ENCODE measurements at places on chromosomes 5 and 9. TPM values are rescaled to one million over a fixed set of nuclear protein-coding genes. Genes with fewer than 3 reads are reported as not detected.

LCN12 gene
- 0.36 TPM for total RNA-seq

SLC27A4 gene
- total RNA-seq, result 20.1 TPM

FRMPD1 gene
- 3.1 TPM for total RNA-seq

CCL28 gene
- 0.18 TPM for total RNA-seq

GRCh38 chr5:1763548-1763911 lies 36.1 kb downstream of the MRPL36 start:
- DNase-seq, result peak; percentile 14

- DNase-seq, result no peak
Observed at GRCh38 chr5:123364441-123365155, 58.6 kb downstream of the CEP120 start.

- DNase-seq, result no peak
Observed at GRCh38 chr5:88881571-88881971, 1.4 kb downstream of the MEF2C start.

DNA sequence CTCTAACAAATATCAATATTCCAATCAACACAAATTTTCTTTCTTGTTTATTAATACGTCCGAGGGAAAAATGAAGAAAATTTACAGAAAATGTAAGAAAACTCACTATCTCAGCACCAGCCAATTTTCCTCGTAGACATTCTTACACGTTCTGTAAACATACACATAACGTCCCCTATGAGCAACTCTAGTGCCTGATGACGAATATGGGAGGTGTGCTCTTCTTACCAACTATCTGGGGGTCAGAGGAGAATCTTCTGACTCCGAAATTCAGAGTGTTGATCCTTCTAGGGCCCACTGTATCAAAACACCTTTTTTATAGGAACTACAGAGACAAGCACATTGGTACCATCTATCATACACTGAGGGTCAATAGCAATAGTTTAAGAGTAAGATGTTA lies 198.7 kb downstream of the GAPVD1 start:
- no peak for DNase-seq

- DNase-seq, result no peak
Observed at GRCh38 chr5:103066326-103066725, 53.6 kb downstream of the GIN1 start.

DNA sequence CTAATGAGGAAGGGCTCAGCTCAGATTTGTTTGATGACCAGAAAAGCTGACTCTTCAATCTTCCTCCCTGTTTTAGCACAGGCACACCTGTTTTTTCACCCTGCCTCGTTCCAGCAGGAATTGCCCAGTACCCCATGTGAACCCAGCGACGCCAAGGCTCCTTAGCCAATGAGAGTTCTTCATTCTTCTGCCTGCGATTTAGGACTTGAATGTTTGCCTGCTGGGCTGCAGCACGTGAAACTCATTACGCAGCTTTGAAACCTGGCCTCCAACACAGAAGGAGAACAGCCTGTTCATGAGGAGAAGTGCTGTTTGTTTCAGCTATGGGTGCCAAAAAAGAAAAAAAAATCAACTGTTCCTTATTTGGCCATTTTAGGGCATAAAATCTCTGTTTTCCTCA lies 315.5 kb downstream of the TRPM3 start:
- DNase-seq, result peak; percentile 53

DNA sequence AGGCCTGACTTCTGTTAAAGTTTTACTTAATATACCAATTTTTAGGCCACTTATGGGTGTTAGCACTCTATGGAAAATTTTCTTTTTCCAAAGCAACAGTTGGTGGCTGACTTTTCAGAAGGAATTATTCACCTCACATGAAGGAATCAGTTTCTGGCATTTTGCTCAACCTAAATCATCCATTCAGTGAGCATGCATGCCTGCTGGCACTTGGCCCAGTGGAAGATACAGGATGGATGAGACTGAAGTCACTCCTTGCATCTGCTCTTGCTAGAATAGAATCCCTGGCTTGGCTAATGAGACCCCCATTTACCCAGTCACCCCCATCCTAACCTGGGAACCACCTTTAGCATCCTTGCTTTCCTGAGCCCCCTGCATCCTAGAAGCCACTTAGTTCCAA lies 131.7 kb downstream of the WDR41 start:
- peak; percentile 23 for DNase-seq

Measured in cerebellum (tissue), 4 donors.